Left kidney (tissue), 8 donors: ENCODE measurements at places on chromosomes 6 and 20.
A peak's percentile ranks its signal among the peaks of the same experiment; 100 is the strongest.

DNA sequence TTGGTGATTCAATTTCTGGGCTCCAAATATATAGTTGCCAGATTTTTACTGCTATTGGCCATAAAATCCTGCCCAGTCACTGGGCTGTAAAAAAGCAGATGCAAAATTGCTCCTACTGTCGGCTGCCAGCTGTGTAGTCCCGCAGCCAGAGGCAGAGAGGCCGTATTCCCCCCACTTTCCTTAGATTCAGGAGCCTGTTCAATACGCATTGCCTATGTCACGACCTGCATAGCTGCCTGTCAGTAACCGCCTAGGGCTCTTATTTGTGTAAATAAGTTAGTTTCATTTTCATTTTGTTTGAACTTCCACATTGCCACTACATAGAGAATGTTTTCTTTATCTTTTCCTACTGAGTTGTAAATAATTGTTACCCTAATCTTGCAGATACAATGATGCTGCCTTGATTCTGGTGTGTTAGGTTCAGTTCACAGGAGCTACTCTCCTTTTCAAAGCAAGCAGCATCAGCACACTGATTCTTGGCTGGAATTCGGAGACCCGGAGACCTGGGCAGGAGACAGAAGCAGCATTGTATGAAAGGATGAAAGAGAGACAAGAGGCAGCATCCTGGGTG is 46.0 kb upstream of the UST start:
- no peak for DNase-seq

- no peak for DNase-seq
Measured at GRCh38 chr6:34391786-34392496, 528 bp downstream of the NUDT3 start.

- peak; percentile 62 for DNase-seq
Measured at GRCh38 chr6:21885532-21886114, 292.1 kb downstream of the SOX4 start.

GRCh38 chr6:144294016-144294415 is 8.9 kb downstream of the UTRN start:
- DNase-seq, result no peak

GRCh38 chr6:130012728-130013127 is 5.7 kb upstream of the L3MBTL3 start:
- no peak for DNase-seq

- DNase-seq, result no peak
Measured at GRCh38 chr20:15656124-15656523, 917.1 kb downstream of the KIF16B start.

DNA sequence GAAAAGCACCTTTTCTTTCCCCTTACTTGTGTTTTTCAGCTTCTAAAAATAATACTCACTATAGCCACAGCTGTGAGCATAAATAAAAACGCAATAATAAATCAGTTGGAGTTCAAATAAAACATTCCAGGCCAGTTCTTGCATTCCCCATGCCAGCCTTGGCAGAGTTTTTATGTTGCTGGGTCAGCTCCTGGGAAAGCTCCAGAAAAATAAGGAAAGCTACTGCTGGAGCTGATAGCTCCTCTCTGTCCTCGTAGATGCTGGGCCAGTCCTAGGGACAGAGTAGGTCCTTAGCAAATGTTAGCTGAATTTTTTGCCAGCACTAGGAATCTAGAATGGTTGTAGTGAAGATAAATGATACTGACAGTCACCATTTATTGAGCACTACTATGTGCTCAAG is 389.0 kb upstream of the SYNCRIP start:
- no peak for DNase-seq

GRCh38 chr6:130872250-130873095 is 45.3 kb downstream of the SMLR1 start:
- peak; percentile 58 for DNase-seq

- DNase-seq, result no peak
Measured at GRCh38 chr6:145315982-145316600, 419.2 kb downstream of the EPM2A start.

GRCh38 chr20:3156811-3157619 is 2.6 kb downstream of the FASTKD5 start:
- DNase-seq, result no peak

DNA sequence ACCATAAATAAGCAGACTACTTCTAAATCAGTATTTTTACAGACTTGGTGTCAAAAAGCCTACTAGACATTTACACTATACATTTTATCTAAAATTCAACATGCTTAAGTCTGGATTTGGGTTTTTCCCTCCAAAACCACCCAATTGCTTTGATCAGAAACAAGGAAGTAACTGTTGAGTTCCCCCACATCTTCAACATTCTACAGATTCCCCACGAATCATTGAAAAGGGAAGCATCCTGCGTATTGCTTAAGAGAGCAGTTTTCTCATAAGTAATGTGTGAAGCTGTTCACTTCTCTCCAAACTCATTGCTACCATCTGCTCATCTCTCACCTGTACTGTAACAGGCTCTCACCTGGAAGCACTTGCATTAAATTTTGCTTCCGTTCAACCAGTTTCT is 36.4 kb upstream of the RNF144B start:
- no peak for DNase-seq

DNA sequence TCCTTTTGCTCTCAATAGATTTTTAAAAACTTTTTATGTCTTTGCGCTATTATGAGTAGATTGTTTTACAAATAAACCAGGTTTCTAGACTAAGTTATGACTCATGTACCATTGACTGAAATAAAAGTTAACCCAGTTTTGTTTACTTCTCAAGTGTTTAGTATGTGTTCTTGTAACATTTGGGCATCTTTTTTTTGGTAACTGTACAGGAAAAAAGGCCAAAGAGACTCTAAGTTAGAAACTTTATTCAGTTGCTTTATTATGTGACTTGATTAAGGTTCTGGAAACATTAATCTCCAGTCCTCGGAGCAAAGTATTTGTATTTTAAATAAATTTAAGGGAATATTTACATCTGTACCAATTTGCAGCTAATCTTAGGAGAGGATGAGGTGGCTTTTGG is 2.9 kb downstream of the NKAIN2 start:
- no peak for DNase-seq

DNA sequence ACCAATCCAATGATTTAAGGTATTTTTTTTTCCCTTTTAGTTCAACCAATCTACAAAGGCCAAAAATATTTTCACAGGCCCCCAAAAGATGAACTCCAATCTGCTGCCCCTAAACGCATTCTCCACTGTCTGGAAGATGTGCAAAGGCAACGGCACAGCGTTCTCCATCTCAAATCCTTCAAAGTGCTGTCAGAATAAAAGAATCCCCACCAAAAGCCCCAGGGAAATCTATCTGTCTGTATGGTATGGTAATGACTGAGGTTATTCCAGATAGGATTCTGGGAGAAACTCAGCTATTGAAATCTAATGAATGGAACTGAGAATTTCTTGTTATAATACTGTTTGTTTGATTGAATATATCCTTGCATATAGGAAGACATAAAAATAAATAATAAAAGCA is 217.8 kb upstream of the CCN2 start:
- DNase-seq, result no peak

- DNase-seq, result peak; percentile 42
Measured at GRCh38 chr20:57212534-57213276, 53.7 kb downstream of the BMP7 start.
